Mammary epithelial cell (primary cell): ENCODE measurements at places on chromosomes 5 and 9. TPM values are rescaled to one million over a fixed set of nuclear protein-coding genes. Genes with fewer than 3 reads are reported as not detected.

- DNase-seq: peak; percentile 39
Observed at GRCh38 chr5:154618696-154619095, 136.5 kb upstream of the LARP1 start.

DNA sequence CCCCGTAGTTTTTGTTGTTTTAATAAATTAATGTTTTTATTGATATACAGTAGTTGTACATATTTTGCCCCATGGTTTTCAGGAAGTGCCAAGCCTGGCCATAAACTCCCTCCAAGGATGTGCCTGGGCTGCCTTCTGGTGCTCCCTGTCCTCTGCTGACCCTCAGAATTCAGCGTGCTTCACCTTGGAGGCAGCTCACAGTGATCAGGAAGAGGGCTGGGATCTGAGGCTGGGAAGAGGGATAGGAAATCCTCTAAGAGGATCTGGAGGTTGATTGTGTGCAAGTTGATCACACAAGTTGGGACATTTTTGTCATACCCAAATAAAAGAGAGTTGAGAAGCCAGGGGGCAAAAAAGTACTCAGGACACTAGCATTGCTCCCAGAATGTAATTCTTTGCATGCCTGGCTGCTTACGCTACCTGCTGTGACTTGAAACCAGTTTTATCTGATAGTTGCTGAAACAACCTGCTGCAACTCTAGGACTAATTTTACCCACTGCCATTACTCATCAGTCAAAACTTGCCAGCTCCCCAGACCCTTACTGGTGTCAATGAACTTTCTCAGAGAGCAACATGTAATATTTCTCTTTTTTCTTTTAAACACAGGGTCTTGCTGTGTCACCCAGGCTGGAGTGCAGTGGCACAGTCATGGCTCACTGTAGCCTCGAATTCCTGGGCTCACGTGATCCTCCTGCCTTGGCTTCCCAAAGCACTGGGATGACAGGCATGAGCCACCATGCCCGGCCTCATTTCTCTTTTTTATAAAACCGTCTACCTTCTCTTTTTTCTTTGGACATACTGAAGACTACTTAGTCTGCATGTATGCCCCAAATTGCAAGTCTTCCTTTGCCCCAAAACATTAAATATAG, 29.0 kb downstream of the PDE6A start:
- peak; percentile 82 for DNase-seq

- DNase-seq: no peak
Observed at GRCh38 chr9:69932901-69933300, 110.7 kb upstream of the MAMDC2 start.

DNA sequence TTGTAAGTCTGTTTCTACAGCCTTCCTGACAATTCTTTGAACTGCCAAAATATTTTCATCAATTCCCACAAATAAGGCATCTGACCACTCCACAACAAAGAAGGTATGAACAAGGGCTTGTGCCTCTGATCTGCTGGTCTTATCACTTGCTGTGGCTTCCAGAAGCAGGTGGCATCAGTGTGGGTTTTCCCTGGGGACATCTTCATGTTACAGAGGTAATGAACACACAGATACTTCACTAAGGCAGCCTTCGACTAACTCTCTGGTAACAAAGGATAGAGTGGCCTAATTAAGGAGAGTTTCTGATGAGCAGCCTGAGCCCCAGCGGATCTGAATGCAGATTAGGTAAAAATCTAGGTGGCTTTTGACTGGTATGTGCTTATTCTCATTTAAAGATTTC, 15.2 kb upstream of the ERAP2 start:
- DNase-seq: no peak

- DNase-seq: no peak
Observed at GRCh38 chr9:89750117-89750791, 145.4 kb downstream of the GADD45G start.

DNA sequence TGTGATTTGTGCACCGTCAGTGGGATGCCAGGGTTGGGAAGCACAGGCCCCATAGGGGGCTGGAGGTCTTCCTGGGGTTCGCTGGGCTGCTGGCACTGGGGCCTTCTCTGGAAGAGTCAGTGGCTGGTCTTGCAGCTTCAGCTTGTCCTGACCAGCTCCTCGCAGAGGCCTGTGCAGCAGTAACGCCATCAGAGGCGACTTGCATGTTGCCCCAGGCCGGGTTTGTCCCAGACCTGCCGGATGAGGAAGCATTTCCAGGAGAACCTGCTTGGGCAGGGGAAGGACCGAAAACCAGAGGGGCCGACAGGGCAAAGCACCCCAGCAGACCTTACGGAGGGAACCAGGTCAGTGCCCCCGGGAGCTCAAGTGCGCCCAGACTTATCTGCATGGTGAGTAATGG, 54.7 kb upstream of the IRX2 start:
- DNase-seq: no peak

- DNase-seq: no peak
Observed at GRCh38 chr9:75365196-75365595, 276.9 kb downstream of the OSTF1 start.

- DNase-seq: no peak
Observed at GRCh38 chr9:34123682-34124081, 2.8 kb downstream of the DCAF12 start.

- DNase-seq: no peak
Observed at GRCh38 chr5:61347080-61347479, 15.0 kb downstream of the ZSWIM6 start.

DNA sequence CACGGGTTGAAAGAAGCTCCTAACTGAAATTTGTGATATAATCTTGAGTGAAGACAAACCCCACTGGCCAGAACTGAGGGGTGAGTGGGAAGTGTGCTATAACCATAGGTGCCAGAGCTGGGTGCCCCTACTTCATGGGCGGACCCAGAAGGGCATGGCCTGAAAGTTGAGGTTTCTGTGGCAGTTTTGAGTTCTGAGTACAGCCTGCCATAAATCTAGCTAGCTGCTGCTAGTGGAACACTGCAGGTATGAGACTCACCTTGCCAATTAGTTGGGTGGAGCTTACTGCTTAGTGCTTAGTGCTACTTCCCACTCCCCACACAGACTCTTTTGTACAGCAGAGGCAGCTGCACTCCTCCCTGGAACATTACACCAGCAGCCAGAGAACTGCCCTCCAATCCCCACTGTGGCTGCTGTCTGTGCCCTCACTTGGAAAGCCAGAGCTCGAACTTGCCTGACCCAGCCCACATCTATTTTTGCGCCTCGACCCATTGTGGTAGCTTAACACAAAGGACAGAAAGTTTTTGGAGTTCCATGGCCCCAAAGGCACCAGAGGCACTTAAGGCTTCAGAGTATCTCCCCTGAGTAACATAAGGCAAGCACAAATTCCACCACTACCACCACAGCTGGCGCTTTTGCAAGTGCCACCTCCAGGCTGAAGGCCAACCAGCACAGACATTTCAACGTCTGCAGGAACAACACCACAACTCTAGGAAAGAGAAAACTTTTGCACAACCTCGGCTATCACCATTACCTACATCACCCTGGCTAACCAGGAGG, 27.1 kb upstream of the PTGER4 start:
- no peak for DNase-seq

GRCh38 chr5:127022846-127023245, 7.5 kb downstream of the MARCHF3 start:
- no peak for DNase-seq

DNA sequence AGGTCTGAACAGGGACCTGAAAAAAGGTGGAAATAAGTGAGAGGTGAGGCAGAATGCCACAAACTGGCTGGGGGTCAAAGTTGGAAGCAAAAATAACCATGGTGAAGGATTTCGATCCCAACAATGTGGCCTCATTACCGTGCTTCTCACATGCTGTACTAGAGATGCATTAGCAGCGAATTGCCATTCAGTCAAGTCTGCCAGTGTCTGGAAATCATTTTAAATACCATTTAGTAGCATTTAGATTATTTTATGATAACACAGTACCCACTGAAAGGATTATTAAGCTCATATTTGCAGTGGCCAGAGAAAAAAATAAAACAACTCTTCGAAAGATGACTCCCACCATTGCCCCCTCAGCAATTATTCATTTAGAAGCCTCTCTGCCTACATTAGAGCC, 294.6 kb upstream of the SLC24A2 start:
- DNase-seq: no peak

- DNase-seq: no peak
Observed at GRCh38 chr9:136081113-136081825, 13.8 kb downstream of the NACC2 start.

GRCh38 chr5:136810261-136810801, 445.0 kb upstream of the TRPC7 start:
- peak; percentile 76 for DNase-seq

DNA sequence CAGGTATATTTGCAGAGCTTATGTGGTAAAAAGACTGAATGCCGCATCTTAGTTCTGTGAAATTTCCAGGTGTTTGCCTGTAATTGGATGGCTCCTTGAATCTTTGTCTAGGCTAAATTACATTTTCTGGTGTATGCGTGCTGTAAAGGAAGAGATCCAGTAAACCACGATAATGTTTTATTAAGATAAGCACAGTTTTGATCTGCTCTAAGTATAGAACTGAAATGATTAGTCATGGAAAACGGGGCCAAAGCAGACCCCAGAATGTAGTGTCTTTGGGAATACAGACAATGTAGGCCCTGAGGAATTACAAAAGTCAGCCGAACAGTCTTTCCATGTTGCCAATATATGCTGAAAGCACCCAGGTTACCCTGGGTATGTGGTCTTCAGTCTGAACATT, 257.3 kb downstream of the FANCC start:
- DNase-seq: no peak

Gene SLC6A7
- total RNA-seq: not detected in 2 replicates

Gene HTR4
- not detected for total RNA-seq

Gene AMBP
- total RNA-seq: not detected

Gene FRRS1L
- not detected in 2 replicates for total RNA-seq

Gene PCDHGA8
- 0.87 and 1.1 TPM in 2 replicates for total RNA-seq

Gene PCDHGA2
- 3.0 TPM for total RNA-seq

Gene GPX8
- 38.8 TPM for total RNA-seq

Gene PTGES
- total RNA-seq: 6.2 TPM

Gene TEX48
- not detected in 2 replicates for total RNA-seq

Gene PCDHGA3
- 0.78 and 0.96 TPM in 2 replicates for total RNA-seq

Gene CD74
- 4.4 and 6.8 TPM in 2 replicates for total RNA-seq

Gene SPINK4
- total RNA-seq: not detected
